ENCODE measurements at places on chromosomes 7 and 10.
A peak's percentile ranks its signal among the peaks of the same experiment; 100 is the strongest.

DNA sequence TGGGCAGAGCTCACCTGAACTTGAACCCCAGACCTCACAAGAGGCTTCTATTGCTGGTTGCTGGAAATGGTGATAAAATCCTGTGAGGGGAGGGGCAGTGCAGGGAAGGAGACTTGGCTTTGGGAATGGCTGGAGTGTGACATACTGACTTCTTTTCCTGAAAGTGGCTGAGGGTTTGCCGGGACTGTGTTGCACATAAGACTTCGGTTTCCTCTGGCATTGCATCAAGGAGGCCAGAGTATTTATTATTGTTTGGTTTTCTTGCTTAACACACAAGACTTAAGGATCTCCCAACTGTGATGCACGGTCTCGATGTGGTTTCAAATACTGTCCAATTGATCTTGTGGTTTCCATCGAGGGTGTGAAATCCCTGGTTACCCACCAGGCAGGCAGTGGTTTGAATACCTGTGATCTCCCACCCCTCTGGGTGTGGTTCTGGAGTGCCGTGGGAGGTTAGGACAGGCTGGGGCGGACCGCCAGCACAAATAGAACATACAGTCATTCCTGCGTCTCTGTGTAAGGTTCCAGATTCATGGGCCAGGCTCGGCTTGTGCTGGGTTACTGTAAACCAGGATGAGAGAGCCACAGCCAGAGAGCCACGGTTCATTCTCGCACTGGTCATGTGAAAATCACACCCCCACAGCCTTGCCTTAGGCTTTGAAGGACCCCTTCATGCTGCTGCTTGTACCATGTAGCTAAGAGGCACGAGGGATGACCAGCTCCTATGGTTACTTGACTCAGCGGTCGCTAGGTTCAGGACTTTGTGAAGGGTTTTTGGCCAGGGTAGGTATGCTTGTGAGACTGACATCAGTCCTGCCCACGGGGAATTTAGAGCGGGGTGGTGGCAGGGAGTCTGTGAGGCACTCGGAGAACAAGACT, 39.2 kb downstream of the WBP1L start:
- peak; percentile 78 for DNase-seq

GRCh38 chr7:98418636-98419315, 17.9 kb upstream of the BAIAP2L1 start:
- peak; percentile 88 for DNase-seq

DNA sequence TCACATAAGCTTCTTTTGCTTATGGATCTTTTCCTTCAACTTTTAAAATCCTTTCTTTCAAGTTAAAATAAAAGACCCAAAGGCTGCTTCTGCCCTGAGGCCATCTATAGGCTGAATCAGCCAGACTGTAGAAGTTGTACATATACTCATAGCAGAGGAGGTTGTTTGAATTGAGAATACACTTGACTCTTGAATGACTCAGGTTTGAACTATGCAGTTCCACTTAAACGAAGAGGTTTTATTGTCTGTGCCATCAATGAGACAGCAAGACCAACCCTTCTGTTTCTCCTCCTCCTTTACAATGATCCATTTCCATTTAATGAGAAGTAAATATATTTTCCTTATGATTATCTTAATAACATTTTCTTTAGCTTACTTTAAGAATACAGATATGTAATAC, 5.8 kb downstream of the ZNF365 start:
- DNase-seq: peak; percentile 60

- DNase-seq: no peak
Measured at GRCh38 chr10:124703778-124704427, 40.3 kb downstream of the FAM53B start.

Measured in adipocyte (in vitro differentiated cells).